ENCODE measurements at places on chromosomes 2 and 18. TPM values are rescaled to one million over a fixed set of nuclear protein-coding genes. Genes with fewer than 3 reads are reported as not detected.

GRCh38 chr2:236735825-236736238 lies 166.2 kb downstream of the ACKR3 start:
- no peak for DNase-seq

DNA sequence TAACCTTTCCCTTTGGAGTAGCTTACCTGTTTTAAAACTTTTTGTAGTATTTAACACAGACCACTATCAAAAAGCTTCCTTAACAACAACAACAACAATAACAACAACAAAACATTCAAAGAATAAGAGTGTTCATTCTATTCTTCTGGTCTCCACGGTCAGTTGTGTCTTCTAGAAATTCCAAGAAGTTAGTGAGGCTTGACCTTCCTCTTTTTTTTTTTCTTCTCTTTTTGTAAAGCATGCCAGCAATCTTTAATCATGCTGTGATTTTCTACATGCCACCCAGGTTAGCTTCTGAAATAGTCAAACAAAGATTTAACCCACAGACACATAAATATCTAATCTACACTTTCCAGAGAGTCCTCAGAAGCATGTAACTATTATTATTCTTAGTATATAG lies 28.4 kb upstream of the KLHL14 start:
- DNase-seq: no peak

The ZFP36L2 gene
- total RNA-seq: 72.1 TPM

GRCh38 chr2:134788417-134788816 lies 50.0 kb upstream of the ACMSD start:
- no peak for DNase-seq

GRCh38 chr2:216031960-216032689 lies 18.8 kb upstream of the MREG start:
- DNase-seq: no peak

DNA sequence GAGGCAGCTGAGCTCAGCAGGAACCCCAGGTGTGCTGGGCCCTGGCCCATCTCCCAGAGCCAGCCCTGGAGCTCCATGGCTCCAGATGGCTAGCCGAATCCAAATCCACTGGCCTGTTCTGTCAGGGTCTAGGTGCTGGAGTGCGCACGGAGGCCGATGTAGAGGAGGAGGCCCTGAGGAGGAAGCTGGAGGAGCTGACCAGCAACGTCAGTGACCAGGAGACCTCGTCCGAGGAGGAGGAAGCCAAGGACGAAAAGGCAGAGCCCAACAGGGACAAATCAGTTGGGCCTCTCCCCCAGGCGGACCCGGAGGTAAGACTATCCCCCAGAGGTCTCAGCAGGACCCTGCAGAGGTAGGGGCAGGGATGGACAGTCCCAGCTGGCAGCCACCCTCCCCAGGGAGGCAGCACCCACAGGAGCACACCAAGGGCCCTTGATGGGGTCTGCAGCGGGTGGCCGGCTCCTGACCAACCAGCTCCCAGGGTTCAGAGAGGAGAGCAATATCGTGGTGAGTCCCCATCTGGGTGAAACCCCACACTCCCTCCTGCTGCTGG lies 26.1 kb upstream of the PRLH start:
- DNase-seq: no peak

- no peak for DNase-seq
Observed at GRCh38 chr18:49515516-49515915, 28.5 kb upstream of the C18orf32 start.

GRCh38 chr2:85992611-85993010 lies 103.8 kb upstream of the ST3GAL5 start:
- DNase-seq: no peak

GRCh38 chr18:36539674-36540231 lies 242.2 kb downstream of the FHOD3 start:
- DNase-seq: no peak

The SKA1 gene
- total RNA-seq: 4.7 TPM

DNA sequence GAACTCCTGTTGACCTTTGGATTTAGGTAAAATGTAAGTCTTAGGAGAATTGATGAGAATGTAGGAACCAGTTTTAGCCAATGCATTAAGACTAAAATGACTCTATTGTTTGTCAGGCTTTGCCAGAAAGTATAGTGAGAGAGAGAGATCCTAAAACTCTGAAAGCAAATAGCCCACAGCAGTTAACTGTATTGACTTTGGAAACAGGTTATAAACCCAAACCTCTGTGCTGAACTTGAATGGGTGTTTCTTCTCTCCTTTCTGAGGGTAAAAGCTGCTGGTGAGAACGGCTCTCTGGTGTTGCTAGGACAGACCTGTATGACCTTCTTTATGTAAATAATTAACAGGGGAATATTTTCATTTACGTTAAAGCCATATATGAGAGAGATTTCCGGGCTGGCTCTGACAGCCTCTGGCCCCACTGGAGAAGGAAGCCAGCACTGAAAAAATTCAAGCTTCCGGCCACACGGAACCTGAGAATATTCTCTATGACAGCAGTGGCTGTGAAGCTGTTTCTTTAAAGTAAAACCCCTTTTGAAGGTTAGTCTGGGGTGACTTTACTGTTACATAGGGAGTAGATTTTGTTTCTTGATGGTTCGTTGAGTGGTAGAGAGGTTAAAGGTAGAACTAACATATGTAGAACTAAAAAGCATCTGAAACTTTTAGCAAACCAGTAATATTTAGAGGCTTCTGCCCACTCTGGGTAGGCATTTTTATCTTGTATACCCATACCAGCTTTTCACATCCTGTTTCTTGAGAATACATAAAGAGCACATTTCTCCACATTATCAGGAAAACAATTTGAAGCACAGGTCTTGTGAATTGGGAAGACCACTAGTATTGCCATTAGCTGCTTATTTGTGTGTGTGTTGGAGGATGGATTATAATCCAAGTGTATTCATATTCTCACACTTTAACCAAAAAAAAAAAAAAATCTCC lies 123.8 kb downstream of the SPTBN1 start:
- no peak for DNase-seq

GRCh38 chr18:68841301-68841700 lies 43.4 kb downstream of the CCDC102B start:
- no peak for DNase-seq

- DNase-seq: no peak
Observed at GRCh38 chr18:13627639-13628038, 98.7 kb downstream of the FAM210A start.

The FBXO11 gene
- 84.6 TPM for total RNA-seq
